NCI-H1092 (cell line): ENCODE measurements at places on chromosomes 6 and 20.

DNA sequence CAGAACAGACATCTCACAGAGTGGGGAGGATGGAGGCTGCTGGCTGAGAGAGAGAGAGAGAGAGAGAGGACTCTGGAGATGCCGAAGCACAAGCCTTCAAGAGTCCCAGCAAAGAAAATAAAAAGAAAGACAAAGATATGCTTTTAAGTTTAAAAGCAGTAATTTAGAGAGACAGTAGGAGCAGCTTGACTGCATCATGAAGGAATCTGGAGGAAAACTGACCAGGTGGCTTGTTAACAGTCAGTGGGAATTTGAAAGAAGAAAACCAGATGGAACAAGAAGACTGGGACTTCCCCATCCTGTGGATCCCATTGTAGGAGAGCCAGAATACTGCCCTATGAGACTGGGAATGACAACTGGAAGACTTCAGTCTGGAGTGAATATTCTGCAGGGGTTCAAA, 46.3 kb upstream of the PLN start:
- DNase-seq: no peak

DNA sequence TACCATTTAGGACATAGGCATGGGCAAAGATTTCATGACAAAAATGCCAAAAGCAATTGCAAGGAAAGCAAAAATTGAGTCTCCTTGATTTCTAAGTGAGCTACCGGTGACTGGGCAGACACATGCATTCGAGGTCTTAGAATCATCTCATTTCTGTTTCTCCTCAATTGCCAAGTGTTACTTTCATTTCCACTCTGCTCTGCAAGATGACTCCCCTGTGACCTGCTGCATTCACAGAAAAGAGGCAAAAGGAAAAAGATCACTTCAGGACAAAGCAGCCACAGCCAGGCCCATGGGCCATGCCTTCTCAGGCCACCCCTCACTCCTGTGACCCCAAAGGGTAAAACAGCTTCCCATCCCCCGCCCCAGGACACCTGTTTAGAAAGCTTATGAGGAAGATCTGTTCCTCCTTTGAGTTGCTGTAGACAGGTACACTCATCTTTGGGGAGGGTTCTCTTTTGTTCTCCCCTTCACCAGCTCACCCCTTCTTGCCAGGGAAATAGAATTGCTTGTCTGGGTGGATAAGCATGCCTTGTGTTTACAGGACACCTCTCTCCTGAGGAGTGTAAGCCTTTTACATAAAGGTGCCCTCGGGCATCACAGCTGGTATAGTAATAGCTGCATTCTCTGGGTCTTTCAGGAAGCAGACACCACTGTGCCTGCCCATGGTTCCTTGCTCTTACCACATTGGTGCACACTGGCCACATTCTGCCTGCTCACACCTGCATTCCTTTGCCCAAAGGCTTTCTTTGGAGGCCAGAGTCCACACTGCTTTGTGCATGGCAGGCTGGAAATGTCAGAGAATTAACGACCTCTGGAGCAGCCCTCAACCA, 105.0 kb downstream of the SLC24A3 start:
- DNase-seq: no peak

DNA sequence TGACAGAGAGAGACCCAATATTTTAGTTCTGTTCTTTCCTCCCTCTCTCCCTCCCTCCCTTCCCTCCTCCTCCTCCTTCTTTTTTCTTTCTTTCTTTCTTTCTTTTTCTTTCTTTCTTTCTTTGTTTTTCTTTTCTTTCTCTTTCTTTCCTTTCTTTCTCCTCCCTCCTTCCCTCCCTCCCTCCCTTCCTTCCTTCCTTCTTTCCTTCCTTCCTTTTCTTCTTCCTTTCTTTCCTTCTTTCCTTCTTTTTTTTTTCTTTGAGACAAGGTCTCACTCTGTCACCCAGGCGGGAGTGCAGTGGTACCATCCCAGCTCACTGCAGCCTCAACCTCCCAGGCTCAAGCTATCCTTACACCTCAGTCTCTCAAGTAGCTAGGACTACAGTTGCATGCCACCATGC, 28.4 kb downstream of the ARHGAP40 start:
- DNase-seq: no peak

DNA sequence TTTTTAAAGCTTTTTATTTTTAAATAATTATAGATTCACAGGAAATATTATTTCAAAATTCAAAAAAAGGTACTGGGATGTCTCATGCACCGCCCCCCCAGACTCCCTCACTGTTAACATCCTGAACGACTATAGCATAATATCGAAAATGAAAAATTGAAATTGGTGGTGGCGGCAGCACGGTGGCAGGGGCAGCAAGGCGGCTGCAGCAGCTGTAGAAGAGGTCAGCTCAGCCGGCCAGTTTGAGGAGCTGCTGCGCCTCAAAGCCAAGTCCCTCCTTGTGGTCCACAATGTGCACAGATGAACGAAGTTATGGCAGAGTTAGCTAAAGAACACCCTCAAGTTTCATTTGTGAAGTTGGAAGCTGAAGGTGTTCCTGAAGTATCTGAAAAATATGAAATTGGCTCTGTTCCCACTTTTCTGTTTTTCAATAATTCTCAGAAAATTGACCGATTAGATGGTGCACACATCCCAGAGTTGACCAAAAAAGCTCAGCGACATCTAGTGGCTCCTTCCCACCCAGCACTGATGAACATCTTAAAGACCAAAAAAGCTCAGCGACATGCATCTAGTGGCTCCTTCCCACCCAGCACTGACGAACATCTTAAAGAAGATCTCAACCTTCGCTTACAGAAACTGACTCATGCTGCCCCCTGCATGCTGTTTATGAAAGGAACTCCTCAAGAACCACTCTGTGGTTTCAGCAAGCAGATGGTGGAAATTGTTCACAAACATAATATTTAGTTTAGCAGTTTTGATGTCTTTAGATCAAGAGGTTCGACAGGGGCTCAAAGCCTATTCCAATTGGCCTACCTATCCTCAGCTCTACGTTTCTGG, 100.8 kb downstream of the FAM217A start:
- no peak for DNase-seq

- no peak for DNase-seq
These were observed 55.1 kb downstream of the KIZ start for GRCh38 chr20:21181028-21181427.

DNA sequence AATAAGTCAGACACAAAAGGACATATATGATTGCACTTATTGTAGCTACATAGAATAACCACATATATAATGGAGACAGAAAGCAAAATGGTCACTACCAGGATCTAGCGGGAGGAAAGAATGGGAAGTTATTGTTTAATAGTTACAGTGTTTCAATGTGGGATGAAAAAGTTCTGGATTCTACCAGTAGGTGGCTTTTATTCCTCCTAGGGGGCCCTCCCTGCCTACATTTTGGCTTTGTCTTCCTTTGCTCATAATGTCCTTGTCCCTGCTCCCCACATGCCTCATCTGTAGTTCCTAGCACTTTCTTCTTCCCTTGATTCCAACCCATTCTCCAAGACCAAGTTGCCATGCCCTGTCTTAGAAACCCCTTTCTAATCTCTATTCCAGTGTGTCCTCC, 16.3 kb downstream of the ZNF133 start:
- no peak for DNase-seq

DNA sequence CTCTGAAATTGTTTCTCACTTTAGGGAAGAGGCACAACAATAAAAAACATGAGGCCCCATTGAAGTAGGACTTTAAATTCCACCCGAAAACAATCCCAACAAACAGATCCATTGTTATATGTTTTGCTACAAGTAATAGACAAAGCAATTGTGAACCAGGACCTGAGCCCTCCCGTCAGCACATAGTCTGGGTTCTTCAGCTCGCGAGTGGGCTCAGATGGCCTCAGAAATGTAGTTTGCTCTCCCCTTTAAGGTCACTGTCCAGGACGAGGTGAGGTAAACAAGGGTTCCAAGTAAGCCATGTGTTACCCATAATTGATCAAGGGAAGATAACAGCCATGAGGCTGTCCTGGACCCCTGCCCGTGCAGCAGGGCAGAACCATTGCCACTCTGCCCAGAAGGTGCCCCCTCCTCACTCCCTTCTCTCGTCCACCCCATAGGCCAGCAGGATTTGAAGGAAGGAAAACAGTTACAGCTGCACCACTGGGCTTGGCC, 160.1 kb upstream of the QKI start:
- no peak for DNase-seq

- DNase-seq: no peak
These were observed 16.8 kb downstream of the FOXC1 start for GRCh38 chr6:1626481-1626880.

DNA sequence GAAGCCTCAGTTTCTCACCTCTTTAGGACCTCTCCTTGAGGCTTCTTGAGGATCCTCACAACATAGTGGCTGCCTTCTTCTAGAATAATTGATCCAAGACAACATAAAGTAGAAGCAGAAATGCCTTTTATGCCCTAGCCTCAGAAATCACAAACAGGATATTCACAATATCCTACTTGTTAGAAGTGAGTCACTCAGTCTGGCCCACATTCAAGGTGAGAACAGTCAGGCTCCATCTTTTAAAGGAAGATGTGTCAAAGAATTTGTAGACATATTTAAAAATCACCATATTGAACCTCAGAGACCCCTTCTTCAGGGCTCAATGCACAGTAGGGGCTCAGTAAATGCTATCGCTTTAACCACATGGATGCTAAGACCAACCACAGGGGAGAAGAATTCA, 20.8 kb upstream of the FAM83D start:
- DNase-seq: no peak

DNA sequence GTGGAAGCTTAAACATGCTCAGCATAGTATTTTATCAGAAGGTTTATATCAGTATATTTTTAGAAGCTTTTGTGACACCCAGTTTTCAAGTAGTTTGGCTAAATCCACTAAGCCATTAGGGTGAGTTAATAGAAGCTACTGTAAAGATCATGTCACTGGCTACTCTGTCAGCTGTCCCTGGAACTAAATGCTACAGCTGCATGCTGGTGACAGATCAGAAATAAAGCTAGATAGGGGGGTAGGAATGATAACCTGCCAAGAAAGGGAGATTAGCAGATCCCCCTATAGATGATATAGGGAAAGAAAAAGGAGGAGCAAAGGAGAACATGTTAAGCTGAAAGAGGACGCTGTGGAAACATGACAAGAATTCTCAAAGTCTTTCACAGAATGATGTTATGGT, 363.2 kb downstream of the QKI start:
- no peak for DNase-seq

- DNase-seq: no peak
These were observed 200.9 kb downstream of the EDN1 start for GRCh38 chr6:12490904-12491571.

GRCh38 chr6:113271437-113271836, 585.7 kb upstream of the MARCKS start:
- DNase-seq: no peak

DNA sequence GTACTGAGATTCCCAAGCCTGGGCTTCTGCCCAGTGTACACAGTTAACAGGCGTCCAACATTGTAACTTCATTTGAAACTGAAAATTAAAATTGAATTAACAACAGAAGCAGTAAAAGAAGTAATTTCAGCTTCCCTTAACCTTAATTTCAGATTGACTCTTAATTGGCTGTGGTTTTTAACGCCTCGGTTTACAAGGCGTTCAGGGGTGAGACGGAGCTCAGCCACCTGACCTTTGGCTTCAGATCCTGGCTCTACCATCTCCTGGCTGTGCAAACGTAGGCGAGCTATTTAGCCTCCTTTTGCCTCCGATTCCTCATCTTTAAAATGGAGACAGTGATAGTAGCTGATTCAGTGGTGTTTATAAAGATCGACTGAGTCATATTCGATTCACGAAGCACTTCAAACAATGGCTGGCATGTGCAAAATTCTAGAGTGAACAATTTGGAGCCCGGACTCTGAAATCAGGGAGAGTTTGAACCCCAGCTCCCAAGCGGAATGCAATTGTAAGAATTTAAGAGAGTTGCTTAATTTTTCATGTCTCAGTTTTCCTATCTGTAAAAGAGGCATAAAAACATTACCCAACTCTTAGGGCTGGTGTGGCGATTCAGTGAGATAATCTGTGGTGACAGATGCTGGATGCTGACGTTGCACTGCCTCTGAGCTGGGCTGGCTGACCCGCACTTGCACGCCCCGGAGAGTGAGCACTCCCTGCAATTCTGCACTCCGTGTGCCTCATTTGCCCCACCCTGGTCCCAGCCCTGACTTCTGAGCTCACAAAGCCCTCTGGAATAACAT, 23.5 kb upstream of the OCSTAMP start:
- no peak for DNase-seq

DNA sequence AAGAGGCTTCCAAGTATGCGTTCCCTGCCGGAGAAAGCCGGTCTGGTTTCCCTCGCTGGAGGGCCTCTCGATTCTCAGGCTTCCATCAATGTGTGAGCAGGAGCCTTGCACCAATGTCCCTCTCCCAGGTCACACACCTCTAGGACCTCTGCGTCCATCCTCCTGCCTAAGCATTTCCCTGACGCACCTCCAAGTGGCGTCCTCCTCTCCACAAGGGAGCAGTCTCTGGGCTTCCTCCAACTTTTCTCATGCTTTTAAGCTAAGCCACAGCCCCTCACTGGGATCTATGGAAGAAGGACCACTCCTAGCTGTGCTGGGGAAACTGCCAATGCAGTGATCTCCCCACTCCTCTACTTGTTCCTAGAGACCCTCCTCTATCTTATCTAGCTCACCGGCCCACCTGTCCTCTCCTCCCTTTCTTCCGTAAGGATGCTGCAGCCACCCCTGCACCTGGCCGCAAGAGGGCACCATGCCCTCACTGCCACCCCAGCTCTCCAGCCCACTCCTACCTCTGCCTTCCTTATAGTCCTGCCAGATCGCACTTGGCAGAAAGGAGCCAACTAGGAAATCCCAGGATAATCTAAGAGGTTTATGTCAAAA, 258.7 kb downstream of the LRFN2 start:
- peak; percentile 33 for DNase-seq

GRCh38 chr20:19308146-19308545, 95.7 kb downstream of the SLC24A3 start:
- DNase-seq: no peak

- DNase-seq: no peak
These were observed 161.6 kb upstream of the TNFAIP3 start for GRCh38 chr6:137705160-137706082.

DNA sequence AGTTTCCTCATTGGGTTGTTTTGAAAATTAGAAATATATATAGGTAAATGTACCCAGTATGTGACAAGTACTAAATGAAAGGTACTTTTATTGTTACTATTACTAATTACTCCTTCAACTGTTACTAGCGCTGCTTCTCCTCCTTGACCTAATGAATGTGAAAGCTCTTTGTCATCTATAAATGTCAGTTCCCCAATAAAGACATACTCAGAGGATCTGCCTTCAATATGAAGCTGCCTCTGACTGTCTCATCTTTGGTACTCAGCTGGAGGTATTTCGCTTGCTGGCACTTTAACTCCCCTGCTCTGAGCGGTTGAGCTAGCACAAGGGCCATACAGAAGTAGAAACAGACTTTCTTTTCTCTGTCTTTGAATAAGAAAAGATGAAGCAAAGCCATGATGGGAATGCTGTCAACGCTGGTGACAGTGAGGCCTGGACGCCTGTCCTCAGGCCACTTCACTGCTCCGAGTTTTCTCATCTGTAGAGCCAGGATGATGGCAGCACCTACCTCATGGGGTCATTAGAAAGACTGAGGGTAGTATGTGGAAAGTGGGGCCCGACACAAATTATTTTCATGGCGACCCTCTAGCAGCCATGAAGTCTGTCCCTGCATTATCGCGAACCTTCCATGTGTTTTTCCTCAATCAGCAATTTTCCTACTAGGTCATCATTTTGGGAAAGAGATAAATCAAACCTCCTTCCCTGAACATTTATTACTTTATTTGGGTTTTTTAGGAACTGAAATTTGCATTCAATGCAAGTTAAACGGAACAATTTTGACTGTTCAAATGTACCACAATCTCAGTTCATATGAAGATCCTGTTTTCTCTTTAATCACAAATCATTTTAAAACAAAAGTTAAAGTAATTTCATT, 55.9 kb upstream of the SNX9 start:
- DNase-seq: no peak

- no peak for DNase-seq
These were observed 66.6 kb downstream of the CLVS2 start for GRCh38 chr6:123062670-123063069.
